RKO (cell line): ENCODE measurements at places on chromosomes 6 and 20.

- no peak for DNase-seq
Observed at GRCh38 chr6:51129043-51129442, 310.4 kb downstream of the TFAP2B start.

GRCh38 chr20:11166712-11167111 is 492.9 kb upstream of the JAG1 start:
- DNase-seq: no peak

DNA sequence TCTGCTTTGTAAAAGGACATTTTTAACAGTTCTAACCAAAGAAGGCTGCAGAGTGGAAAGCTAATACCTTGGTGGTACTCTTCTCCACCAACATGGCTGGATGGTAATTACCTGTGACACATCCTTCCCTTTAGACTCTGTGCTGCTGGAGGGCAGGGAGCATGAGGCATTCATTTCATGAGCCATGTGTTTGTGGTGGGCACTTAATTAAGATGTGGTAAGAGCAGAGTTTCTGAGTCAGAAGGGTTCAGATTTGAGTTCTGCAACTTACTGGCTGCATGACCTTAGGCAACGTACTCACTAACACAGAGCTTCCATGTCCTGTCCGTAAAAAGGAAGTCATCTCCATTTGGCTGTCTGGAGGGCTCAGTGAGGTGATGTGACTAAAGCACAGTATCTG is 9.1 kb upstream of the ZNF133 start:
- DNase-seq: peak; percentile 45

GRCh38 chr6:105452924-105453756 is 50.3 kb upstream of the PREP start:
- DNase-seq: no peak

- no peak for DNase-seq
Observed at GRCh38 chr6:163834226-163834970, 419.9 kb downstream of the QKI start.

DNA sequence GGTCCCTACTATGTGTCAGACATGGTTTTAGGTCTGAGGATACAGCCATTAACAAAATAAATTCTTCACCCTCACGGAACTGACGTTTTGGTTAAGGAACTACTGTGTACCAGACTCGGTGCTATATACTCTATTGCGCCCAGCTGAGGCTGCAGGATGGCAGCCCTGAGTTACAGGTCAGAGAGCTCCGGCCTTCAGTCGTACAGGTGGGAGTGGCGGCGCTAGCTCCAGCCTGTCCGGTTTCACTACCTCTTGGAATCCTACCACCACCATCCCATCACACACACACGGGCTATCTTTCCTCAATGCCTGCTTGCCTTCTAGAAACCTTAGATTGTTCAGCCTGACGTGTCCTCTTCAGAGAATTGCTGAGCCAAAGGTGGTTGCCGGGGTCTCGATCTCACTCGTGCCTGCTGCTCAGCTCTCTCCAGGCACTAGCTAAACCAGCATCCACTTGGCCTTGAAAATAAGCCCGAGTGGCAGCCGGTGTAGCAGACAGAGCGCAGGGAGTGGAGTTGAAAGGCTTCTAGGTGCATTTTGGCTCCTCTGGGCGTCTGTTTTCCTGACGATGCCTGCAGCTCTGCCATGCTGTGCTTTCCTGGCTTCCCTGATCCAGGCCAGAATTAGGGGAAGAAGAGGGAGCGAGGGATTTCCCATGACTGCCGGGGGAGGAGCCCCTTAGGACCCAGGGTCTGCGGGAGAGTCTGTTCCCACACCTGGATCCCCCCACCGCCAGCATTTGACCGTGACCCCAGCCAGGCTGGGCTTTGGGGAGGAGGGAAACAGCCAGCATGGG is 1.1 kb upstream of the TCF15 start:
- DNase-seq: no peak

DNA sequence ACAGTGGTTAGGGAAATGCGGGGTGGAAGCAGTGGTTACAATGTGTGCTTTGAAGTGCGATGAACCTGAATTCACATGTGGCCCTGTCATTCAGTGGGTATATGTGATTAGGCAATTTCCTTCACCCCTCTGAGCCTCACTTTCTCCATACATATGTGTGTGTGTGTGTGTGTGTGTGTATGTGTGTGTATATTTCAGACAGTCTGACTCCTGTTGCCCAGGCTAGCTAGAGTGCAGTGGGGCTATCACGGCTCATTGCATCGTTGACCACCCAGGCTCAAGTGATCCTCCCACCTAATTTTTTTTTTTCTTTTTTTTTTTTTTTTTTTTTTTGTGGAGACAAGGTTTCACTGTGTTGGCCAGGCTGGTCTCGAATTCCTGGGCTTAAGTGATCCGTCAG is 6.3 kb downstream of the PPP1R14C start:
- no peak for DNase-seq

- peak; percentile 15 for DNase-seq
Observed at GRCh38 chr6:124901084-124901483, 61.2 kb upstream of the RNF217 start.

DNA sequence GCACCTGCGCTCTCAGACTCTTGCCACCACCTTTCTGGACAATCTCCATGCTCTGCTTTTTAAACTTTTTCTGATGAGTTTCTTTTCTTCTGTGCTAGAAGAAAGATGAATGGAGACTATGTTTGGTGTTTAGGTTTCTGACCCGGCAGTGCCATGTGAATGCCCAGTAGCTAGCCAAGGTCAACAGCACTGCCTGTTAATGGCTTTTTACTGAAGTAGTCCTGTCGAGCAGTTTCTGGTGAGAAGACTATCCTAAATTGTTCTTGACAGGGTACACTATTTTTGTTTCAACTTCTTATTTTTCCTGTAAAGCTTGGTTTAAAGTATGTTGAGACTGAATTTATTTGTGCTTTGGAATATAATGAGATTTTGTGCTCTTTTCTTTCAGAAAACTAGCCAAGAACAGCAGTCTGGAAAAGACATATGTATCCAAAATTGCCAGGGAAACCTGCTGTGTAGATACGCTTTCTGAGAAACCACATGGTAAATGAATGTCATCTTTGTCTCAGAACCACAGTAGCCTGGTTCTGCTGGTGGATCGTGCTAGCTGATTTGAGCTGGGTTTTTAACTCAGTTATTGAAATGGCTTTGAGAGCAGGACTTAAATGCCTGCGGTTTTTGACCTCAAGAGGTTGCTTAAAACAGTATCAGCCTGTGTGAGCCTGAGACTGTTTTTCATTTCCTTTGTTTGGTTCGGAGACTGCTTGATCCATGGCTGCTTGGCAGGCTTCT is 48.1 kb downstream of the KCNS1 start:
- DNase-seq: no peak

- no peak for DNase-seq
Observed at GRCh38 chr6:152273002-152273401, 364.2 kb downstream of the SYNE1 start.

DNA sequence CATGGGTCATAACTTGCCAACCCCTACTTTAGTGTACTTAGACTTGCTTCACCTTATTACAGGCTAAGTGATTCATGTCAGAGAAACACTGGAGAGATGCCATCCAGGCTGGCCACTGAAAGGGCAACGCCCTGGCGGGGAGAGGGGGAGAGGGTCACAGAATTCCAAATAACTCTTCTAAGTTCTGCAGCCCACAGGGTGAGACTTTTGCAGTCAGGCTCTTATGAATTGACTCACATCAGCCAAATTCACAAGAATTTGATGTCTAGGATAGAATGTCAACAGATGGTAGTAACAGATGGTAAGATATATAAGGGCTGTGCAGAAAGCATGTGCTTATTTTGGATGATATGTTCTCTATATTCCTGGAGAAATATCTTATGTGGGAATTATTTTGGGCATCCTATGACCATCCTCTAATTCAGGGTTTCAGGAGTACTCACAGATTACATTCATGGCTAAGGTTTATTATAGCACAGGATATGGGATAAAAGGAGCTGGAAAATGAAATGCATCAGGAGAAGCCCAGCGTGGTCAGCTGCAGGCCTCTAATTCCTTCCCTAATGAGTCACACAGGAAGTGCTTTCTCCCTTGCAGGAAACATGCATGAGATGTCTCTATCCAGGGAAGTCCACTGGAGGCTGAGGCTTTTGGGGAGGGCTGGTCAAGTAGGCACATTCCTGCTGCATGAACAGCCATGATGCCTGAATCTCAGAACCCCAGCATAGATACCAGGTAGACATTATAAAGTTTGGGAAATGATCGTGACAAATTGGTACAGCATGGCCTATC is 58.7 kb upstream of the RIN2 start:
- peak; percentile 49 for DNase-seq

DNA sequence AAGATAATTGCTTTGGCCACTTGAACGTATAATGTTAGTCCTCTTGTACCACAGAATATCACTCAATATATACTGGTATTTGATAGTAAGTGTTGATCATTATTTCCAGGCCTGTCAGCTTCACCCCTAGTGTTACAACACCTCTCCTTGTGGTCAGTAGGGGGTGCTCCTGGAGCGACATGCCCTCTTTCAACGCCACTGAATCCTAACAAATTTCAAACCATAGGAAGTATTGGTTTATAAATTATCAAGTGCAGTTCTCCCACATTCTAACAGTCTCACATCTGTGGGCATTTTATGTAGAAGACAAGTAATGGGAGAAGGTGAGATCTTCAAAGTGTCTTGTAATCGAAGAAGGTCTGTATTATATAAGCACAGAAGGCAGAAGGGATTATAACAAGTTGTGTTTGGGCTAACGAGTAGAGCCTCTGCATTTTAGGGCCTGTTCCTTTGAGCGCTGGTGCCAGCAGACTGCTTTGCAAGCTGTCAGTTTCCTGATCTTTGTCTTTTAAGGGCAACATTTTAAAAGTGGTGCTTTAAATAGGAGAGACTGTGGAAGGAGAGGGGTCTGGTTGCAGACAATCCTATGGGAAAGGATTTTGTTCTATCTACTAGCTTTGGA is 57.1 kb upstream of the CEP162 start:
- DNase-seq: no peak

DNA sequence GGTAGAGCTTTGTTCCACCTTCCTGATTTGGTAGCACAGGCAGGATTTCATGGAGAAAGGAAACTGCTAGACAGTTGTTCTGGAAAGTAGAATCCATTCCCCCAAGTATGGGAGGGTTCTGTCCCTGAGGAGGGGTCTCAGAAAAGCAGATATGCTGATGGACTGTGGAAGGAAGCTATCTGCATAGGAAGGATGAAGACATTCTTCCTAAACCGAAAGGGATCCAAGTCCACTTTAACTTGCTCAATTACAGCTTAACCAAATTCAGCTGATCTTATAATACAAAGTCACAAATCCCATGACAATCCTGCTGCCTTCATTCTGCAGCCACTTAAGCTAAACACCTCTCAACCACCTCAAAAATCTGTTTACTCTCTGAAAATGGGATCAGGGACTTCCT is 2.6 kb downstream of the MAN1A1 start:
- no peak for DNase-seq

DNA sequence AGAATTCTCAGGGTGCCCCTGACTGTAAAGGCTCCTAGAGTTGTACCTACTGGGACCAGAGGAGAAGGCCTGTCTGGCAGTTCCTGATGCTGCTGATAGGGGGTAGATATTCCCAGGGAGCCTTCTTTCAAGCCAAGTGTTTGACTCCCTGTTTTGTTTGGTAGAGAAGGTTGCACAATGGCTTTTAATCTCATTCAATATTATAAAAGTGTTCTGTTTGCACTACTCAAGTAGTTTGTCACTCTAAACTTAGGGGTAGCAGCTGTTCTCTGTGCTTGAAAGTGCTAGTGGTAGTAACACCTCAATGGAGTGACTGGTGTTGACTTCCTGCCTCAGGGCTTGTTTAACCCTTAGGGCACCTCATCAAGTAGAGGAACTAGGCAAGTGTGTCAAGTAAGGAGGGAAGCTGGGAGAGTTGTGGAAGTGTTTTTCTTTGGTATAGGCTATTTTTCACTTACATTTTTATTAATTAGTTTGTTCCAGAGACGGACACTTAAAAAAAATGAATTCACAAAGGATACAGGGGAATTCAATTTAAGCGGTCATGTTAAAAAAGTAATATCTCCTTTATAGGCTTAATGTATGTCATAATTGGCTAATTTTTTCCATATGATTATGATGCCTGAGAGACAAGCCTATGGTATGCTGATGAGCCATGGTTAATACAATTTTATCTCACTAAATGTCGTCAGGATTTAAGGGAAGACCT is 38.1 kb downstream of the BICRAL start:
- DNase-seq: peak; percentile 16

GRCh38 chr6:144292372-144292771 is 7.2 kb downstream of the UTRN start:
- no peak for DNase-seq

DNA sequence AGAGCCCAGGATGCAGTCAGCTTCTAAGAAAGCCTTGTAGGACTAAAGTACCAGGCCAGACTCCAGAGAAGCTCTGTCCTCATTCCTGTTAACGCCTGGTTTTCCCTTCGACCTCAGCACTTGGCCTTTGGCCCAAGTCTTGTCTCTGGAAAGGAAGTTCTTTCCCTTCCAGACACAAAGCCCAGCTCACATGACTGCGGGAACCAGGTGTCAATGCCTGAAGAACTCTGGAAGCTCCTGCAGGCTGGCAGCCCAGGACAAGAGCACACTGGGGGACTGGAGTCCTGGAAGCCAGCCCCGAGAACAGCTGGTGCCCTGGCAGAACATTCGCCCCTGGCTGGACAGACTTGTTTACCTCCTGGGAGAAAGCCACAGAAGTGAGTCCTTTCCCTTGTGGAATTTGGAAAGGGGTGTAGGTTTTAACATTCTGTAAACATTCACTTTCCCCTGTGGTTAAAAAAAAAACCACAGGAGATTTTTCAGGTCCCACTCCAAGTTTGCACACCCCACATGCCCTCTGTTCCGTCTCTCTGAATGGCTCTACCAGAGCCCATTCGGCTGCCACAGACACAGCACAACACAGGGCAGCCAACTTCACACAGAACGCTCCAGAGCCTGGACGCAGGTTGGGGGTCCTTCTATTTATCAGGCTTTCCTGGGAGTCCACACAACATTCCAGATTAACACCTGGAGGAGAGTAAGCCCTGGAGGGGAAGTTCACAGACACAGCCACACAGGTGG is 18.1 kb downstream of the ACSS1 start:
- DNase-seq: no peak

DNA sequence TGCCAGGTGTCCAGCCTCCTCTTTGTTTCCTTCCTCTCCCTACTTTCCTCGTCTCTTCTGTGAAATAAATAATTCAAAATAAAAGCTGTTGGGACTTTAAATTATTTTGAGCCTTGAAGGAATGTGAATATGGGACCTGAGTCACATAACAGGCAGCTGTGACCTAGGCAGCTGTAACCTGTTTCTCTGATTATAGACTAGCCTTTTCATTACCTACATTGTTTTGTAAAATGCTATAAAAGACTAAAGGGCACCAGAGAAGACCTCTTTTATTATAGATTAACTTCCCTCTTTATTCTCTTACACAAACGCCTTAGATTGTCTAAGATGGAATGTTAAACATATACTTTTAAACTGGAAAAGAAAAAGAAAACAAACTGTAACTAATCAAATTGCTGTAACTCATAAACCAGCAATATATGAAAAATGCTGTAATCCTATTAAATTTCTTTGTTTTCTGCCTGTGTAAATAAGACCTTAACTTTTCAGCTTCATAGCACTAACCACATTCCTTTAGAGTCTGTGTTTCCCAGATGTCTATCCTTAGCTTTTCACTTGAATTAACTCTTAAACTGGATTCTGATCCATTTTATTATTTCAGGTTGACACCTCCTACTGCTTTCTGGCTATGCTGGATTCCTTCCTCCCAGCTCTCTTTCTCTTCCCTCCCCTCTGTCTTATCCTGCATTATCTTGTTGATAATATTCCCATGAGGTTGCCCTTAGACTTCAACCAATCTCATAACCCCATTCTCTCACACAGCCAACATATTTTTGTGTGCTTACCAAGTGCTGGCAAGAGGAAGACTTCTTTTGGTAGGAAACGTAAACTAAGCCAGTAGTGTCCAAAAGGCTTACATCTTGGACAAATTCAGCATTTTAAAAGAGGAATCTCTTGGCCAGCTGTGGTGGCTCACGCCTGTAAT is 69.2 kb downstream of the TPD52L1 start:
- DNase-seq: no peak
